ENCODE measurements at places on chromosomes 1 and 21.

- no peak for DNase-seq
Measured at GRCh38 chr1:220803401-220804201, 16.9 kb downstream of the MTARC1 start.

- DNase-seq, result no peak
Measured at GRCh38 chr1:29757866-29758780, 521.8 kb downstream of the PTPRU start.

DNA sequence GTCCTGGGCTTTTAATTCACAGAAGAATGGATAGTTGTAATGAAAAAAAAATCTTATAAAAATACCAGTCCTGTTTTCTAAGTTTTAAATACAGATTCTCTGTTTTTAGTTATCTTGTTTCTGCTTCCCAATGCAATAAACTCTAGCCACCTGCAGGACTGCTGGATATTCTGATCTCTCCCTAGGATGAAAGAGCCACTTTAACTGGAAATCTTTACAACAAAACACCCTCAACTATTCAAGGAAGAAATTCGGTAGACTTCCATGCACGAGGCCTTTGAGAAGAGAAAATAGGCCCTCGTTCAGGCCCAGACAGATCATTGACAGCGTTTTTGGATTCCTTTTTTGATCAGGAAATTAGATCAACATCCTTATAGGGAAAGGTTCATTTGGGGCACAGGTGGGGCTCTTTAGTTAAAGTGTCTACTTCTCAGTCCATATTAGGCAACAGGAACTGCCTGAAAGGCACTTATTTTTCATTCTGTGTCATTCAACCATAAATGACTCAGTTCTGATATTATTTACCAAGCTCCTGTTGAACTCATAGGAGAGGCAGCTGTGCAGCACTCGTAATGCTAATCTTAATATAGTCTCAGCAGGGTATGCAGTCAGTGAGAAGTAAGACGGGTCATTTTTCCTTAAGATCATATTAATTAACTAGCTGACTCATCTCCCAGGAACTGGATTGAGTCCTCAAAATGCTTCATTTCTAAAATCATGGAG, 71.1 kb upstream of the ERRFI1 start:
- DNase-seq, result no peak

DNA sequence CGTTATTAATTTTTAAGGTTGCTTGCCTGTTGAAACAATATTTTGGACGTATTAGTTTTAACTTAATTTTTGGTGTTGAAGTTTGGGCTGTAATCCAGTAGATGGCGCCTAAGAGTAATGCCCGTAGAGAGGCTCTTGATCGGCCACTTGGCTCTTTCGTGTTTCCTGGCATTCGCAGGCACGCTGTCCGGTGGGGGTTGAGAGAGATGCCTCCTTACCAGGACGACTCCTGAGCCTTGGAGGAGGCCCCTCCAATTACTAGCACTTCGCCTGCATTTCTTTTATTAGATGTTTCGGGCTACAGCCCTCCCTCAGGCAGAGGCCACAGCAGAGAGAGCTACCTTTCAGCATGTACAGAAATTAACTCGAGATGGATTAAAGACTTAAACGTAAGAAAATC, 12.0 kb downstream of the OR2M4 start:
- DNase-seq, result no peak

DNA sequence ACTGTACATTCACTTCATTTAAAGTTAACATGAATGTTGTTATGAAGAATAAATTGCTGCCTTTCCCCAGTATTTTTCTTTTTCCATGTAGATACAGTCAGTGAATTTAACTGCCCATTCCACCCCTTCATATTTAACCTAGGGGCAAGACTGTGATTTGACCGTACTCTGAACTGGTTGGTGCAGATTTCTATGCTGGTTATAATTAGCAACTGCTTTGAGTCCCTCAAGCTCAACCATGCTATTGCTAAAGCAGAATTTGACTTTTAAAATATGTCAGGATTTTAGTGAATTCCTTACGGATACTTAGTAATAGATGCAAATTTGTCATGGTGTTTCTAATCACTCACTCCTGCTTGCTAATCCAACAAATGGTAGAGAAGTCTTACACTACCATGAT, 57.2 kb downstream of the IGSF5 start:
- DNase-seq, result no peak

GRCh38 chr1:46478721-46479485, 10.7 kb upstream of the DMBX1 start:
- no peak for DNase-seq

DNA sequence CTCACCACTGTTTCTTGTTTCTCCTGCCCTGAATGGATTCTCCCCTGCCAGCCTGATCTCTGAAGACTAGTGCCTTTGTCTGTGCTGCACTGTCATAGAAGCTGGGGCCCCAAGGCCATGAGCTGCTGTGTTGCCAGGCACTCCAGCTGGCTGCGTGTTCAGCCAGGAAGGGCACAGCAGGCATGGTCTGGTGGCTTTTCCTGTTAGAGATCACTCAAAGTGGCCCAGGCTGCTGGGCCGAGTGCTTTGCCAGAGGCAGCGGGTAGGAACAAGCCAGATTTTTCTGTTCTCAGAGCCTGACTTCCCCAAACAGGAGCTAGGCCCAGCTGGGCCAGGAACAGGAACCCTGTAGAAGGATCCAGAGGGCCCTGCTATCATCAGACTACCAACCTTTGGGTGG, 5.2 kb downstream of the ADPRS start:
- DNase-seq, result no peak

GRCh38 chr1:47241114-47242113, 9.4 kb upstream of the TAL1 start:
- no peak for DNase-seq

GRCh38 chr1:201673093-201673492, 134.2 kb downstream of the NAV1 start:
- no peak for DNase-seq

DNA sequence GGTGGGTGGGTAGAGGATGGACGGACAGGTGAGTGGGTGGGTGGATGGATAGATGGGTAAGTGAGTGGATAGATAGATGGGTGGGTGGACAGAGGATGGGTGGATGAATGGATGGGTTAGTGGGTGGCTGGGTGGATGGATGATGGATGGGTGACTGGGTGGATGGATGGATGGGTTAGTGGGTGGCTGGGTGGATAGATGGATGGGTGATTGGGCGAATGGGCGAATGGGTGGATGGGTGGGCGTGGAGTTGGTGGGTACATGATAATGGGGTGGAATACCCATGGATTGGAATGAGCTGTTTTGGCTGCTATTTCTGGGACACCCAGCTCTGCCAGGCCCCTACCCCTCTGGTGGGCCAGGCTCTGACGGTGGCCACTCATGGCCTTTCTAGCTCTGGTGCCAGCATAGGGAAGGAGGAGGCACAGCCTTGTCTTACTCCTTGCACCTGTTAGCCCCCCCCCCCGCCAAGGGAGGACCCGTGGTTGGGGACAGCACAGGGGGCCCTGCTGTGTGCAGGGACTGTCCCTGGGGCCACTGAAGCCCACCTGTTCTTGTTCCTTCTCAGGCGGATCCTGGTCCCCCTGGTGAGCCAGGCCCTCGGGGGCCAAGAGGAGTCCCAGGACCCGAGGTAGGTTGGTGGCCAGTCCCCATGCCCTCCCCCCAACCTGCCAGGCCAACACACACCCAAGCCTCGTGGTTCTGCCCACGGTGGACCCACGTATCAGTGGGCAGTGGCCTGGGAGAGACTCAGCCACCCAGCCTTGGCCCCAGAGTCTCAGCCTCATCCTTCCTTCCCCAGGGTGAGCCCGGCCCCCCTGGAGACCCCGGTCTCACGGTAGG, 26.4 kb downstream of the COL6A2 start:
- no peak for DNase-seq

DNA sequence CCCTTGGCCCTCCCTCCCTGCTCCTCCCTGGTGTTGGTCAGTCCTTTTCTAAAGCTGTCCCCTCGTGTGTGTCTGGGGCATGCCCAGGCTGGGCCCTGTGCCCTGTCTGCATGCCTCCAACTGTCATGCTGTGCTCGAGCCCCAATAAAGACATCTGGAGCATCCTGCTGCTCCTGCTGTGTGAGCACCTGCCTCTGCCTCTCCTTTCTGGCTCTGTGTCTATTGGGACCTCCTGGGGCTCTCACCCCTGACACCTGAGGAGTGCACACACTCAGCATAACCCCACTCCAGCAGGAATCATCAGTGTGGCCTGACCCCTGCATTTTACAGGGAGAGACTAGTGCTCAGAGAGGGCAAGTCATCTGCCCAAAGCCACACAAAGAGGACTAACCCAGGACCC, 23.7 kb downstream of the KCNC4 start:
- DNase-seq, result no peak

GRCh38 chr21:33133892-33134291, 64.0 kb downstream of the OLIG1 start:
- DNase-seq, result no peak

DNA sequence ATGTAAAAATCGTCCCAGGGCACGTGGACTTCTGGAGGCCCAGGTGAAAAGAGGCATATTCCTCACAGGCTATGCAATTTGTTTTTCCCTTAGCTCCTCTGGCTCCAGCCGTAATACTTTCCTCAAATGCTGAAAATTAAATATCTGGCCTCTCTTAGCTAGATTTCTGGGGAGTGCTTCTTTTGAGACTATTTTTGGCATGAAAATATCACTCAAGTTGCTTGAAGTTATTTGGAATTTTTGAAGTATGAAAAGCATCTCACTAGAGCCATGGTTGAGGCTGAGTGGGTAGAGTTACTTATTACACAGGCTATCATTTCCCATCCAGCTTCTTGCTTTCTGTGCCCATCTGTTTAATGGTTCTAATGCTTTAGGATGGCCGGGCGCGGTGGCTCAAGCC, 59.7 kb downstream of the MYOM3 start:
- no peak for DNase-seq

DNA sequence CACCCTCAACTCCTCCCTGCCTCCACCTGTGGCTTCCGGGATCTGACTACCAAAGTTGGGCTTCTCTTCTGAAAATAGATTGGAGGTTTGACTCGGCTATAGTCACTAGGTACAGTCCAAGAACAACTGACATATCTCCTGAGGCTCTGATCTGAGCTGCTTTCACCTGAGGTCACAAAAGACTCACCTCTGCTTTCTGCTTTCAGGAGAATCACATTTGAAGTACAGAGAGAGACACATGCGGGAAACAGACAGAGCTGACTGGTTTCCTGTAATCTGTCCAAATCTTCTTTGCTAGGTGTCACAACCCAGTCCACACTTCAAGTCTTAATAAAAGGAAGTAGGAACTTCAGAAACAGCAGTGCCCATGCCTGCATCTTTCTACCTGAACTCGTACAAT, 245.4 kb upstream of the CHRM3 start:
- no peak for DNase-seq

GRCh38 chr1:47745715-47746609, 251.2 kb downstream of the TRABD2B start:
- no peak for DNase-seq

DNA sequence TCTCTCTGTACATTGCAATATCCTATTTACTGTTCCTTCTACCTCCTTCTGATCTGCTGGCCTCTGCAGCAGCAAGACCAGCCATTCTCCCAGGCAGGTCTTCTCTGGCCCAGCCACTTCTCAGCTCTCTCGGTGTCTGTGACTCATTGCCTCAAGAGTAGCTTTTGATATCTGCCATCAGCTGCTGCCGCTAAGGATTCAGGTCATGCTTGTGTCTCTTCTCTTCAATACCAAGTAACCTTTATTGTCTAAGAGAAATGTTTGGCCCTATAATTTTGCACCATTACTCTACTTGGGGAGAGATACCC, 101.8 kb downstream of the TMEM53 start:
- no peak for DNase-seq

DNA sequence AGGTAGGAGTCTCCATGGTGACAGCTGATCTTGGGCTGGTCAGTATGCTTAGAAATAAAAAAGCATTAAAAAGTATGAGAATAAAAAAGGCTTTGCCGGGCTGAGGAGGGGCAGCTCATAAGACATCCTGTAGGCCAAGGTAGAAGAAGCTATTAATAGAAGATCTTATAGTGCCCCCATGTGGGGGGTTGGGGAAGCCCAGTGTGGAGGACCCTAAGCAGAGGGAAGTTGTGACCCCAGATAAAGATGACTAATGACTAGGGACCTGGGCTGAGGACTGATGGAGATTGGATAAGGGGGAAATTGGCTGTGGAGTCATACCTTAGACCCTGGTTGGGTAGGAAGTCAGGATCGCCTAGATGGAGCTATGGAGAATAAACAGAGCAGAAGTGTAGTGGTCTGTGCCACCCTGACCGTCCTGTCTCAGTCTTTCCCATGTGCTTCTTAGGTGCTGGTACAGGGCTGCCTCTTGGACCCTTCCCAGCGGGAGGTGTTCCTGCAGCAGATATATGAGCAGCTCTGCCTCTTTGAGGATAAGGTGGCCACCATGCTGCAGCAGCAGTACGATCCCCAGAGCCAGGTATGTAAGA, 25.0 kb downstream of the SZT2 start:
- peak; percentile 61 for DNase-seq

DNA sequence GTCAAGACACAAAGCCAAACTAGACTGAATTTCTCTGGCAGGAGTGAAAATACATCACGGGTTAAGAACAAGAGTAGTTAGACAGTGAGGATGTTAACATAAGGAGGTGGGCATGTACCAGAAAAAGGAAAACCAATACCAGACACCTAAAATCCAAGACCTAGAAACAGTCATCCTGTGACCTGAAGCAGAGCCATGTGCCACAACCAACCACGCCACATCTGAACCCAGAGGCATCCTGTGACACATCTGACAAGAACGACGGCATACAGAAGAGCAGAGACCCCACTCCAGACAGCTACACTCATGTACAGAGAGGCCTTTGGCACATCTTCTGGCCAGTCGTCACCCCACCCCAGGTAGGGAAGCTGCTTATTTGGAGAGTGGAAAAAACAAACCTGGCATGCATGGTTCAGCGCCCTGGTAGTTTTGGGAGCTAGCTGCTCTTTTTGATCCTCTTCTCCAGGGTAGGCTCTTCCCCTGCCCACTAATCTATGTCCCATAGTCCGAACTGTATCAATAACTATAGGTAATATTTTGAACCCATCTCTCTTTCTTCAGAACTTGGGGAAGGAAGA, 72.1 kb downstream of the SLC45A1 start:
- no peak for DNase-seq

GRCh38 chr1:64514197-64514765, 44.4 kb downstream of the CACHD1 start:
- DNase-seq, result no peak

GRCh38 chr1:47727051-47727696, 270.0 kb downstream of the TRABD2B start:
- no peak for DNase-seq

GRCh38 chr1:100585786-100586185, 47.8 kb downstream of the GPR88 start:
- no peak for DNase-seq

All from activated CD4-positive, alpha-beta T cell treated with anti-CD3 and anti-CD28 coated beads, Interleukin-2, amount 50 U/mL, for 4 hours (primary cell).